ENCODE measurements at places on chromosomes 6 and 20.

DNA sequence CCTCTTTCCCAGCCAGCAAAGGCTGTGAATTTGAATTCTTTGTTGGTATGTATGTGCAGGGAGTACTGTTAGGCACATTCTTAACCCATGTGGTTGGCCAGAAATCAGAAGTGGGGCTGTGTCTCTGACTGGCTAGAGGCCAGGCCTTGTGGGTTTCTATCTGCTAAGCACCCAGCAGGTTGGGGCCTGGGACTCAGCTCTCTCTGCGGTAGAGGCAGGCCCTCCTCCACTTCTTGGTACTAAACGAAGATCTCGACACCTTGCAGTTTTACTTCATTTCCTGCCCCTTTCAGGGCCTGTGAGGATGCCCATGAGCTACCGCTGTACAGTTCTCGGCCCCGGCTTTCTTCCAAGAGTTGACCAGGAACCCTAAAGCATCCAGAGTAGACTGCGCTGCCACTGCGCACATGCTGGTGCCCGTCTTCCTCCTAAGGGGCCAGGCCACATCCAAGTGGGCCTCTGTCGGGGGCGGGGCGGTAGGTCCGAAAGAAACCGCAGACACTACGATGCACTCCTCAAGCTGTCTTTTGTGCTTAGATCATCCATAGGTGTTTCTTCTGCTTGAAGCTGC lies 51.1 kb downstream of the TCP11 start:
- peak; percentile 1 for DNase-seq

DNA sequence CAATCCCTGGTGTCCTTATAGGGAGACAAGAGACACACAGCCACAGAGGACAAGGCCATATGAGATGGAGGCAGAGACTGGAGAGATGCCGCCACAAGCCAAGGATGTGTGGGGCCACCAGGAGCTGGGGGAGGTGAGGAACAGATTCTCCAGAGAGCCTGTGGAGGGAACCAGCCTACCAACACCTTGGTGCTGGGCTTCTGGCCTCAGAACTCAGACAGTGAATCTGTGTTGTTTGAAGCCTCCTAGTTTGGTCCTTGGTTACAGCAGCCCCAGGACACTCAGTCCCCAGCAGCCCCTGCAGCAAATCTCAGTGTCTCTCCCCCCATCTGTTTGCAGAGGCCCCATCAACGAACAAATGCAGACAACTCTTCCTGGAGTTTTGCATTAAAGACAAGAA lies 73.2 kb upstream of the BHLHE23 start:
- DNase-seq = no peak

DNA sequence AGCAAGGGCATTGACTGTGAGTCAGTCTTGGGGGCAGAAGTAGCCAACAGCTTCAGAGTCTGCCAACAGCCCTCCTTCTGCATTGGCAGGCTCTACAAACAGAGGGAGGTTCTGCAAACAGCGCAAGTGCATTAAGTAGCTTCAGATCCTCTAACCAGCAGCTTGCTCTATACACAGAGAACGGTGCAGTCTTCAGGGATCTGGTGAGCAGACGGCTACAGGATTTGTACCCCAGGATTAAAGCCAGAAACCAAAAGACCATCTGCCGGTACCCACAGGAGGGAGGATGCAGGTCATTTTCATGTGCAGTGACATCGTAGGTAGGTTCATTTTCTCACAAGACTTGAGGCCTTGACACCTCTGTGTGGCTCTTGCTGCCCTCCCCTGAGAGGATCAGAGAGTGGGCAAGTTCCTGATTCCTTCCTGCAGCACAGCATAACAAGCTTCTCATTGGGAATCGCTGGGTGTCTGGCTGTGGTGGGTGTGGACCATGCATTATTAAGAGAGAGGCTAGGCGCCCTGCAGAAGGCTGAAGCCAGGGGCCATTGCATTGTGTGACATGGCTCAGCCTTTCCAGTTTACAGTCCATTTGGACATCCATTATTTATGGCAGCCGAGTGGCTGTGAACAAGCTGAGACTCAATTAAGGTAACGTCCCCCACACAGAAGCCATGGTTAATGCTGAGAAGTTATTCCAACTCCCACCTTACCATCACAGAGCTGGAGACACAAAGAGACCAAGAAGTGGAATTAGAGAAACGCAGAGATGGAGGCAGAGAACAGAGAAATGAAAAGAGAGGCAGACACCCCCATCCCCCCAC lies 250.0 kb downstream of the LRFN2 start:
- DNase-seq = no peak

DNA sequence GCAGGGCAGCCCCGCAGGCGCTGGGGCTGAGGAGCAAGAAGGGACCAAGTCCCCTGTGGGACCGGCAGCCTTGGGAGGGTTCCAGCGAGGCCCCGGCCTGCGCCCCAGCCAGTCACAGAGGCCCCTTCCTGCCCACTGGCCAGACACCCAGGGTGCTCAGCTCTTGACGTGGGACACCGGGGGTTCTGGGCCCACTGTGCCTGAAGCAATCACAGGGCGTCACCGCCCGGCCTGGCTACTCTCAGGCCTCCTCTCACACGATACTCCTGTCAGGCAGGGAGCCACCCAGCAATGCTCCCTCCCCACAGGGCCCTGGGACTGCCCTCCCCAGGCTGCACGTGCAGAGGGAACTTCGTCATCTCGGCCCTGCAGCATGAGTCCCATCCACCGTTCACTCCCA lies 14.5 kb downstream of the TAF4 start:
- DNase-seq = no peak

DNA sequence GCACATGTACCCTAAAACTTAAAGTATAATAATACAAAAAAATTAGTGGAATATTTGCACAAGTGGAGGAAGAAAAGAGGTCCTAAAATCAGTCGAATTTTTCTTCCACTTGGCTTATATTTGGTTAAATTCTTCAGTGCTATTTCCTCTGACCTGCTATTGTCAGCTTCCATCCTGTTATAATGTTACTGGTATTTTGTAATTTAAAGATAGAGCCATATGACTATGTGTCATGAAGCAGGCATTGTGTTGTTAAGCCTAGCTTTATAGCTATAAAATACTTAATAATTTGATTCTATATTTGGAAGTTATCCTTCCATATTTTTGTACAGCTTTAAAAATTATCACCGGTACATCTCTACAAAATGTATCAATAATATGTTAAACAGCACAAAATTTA lies 455.9 kb upstream of the MARCKS start:
- DNase-seq = no peak

GRCh38 chr20:57006411-57007170 lies 259.9 kb downstream of the BMP7 start:
- no peak for DNase-seq

DNA sequence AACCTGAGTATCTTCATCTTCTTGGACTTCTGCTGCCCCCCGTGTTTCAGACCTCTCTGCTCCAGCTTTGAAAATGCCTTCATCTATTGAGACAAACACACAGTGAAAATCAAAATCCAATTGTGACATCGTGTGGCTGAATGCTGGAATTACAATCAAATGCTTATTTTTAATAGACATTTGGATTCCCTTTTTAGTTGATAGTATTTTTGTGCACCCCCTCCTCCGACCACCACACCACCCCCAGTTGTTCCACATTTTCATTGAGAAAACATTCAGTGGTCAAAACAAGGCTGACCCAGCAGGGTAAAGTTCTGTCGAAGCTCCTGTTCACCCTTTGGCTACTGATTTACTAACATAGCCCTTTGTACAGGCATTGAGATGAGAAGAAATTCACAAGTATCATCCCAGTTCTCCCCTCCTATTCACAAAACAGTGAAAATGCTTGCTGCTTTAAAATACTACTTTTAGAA lies 79.0 kb downstream of the NRSN1 start:
- peak; percentile 15 for DNase-seq

DNA sequence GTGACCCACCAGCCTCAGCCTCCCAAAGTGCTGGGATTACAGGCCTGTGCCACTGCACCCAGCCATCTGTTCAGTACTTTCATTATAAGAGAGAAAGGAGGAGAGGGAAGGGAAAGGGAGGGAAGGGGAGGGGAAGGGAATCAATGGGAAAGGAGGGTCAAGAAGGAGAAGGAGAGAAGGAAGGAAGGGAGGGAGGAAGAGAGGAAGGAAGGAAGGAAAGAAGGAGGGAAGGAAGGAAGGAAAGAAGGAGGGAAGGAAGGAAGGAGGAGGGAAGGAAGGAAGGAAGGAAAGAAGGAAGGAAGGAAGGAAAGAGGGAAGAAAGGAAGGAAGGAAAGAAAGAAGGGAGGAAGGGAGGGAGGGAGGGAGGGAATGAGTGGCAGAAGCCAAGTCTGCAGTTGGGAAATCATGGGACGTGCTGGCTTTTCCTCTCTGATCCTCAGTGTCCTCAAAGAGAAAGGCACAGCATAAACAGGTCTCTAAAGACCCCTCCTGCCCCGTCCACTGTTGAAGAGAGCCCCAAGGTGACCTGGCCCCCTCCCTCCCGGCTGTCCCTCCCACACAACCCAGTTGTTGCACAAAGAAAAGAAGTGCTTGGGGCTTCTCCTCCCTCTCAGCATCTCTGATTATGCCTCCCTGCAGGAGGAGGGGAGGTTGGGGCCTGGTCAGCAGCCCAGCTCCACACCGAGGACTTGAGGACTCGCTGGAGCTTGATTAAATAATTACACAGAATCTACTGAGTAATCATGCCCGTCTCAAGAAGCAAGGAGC lies 69.1 kb upstream of the TOP1 start:
- peak; percentile 0 for DNase-seq

DNA sequence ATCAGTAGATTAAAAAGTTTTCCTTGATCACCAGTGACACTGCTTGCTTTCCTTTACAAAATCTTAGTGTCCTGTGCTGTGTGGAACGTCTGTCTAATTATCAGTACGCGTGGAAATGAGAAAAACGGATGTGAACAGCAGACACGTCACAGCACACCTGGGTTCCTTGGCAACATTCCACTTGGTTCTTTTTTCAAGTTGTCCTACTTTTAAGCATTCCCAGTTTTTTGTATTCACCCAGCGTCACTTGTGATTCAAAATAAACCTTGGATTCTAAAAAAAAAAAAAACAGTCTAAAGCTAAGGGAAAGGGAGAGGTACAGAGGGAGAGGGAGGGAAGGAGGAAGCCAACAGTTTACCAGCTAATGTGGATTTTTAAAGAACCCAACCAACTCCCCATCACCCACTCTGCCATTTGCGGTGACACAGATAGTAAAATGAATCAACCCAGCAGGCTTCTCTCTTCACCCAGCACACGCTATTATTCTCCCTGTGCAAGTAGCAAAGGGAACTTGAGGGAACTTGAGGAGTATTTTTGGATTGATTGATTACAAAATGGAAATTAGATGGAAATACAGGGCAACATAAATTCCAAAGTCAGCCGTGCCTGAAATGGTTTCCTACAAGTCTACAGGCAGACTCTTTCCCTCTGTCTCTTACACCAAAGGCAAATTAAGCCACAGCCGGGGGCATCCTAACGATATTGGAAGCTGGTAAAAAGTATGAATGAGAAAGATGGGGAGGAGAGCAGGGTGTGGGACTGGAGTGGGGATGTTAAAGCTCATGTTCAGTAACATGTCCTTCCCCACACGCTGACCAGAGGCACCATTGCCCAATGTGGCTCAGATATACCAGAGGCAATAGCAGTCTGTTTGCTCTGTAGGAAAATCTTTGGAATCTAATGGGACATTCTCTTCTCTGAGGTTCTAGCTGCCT lies 129.8 kb downstream of the SASH1 start:
- DNase-seq = no peak

GRCh38 chr20:24609757-24610156 lies 140.3 kb downstream of the SYNDIG1 start:
- no peak for DNase-seq

DNA sequence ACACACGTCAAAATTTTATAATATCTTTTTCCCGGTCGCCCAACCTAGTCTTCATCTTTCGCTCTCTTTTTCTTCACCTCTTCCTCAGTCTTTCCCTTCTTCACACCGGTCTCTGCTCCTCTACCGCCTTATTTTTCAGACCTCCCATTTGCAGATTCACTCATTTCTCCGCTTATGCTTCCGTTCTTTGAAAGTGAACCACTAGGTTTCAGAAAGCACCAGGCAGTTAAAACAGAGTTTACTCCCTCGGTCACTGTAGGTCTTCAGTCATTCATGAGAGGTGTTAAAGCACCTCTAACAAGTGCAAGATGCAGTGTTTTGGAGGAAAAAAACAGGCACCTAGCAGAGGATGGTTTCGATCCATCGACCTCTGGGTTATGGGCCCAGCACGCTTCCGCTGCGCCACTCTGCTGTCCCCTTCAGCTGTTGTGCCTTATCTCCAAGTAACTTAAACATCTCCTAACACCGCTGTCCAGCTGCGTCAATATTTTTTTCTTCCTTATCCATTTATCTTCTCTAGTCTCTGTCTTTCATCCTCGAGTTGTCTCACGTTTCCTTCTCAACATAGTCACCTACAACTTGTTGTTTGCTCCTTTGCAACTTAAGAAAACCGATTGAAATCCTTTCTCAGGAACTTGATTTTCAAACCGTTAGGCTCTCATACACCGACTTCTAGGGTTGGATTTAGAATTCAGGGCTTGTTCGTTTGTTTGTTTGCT lies 119.7 kb upstream of the ZNF184 start:
- no peak for DNase-seq

DNA sequence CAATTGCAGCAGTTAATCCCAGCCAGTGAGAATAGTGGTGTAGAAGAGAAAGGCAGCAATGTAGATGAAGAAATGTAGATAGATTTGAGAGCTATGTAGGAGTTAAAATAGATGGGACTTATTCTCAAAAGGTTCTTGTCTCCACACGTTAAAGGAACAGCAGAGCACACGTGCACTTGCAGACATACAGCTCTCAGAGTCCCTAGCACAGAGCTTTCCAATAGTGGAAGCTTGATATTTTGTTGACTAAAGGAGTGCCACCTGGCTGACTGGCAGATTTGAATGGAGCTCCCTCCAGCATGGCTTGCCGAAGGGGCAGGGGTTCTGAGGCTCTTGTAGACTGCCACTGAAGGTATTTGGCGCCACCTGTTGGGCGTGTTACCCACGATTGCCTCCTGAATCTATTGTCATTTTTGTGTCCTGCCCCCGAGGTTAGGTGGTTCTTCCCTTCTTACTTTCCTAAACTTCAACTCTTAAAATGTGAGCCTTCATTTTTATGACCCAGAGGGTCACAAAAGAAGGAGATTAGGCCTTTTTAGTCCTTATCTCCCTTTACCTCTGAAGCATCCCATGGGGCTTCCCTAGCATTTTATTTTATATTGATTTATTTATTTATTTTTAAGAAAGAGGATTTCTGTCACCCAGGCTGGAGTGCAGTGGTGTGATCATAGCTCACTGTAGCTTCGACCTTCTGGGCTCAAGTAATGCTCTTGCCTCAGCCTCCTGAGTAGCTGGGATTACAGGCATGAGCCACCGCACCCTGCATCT lies 16.4 kb downstream of the BRD2 start:
- DNase-seq = peak; percentile 82

DNA sequence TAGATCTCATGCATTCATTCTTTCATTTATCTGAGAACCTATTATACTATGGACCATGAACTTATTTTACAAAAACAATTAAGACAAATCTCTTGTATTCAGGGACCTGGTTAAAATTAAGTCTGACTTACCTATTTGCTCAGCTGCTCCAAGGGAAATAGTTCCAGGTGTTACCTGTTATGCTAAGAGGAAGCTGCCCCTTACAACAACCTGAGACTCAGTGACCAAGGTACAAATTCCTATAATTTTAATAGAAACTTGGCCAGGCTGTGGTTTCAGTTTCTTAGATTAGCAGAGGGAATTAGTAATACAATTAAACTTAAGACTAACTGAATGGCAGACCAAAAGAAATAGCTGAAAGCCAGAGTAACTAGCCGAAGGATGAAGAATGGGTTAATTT lies 48.2 kb upstream of the GMPR start:
- no peak for DNase-seq
